MCF 10A (cell line): ENCODE measurements at places on chromosomes 7 and 10.
A peak's percentile ranks its signal among the peaks of the same experiment; 100 is the strongest.

DNA sequence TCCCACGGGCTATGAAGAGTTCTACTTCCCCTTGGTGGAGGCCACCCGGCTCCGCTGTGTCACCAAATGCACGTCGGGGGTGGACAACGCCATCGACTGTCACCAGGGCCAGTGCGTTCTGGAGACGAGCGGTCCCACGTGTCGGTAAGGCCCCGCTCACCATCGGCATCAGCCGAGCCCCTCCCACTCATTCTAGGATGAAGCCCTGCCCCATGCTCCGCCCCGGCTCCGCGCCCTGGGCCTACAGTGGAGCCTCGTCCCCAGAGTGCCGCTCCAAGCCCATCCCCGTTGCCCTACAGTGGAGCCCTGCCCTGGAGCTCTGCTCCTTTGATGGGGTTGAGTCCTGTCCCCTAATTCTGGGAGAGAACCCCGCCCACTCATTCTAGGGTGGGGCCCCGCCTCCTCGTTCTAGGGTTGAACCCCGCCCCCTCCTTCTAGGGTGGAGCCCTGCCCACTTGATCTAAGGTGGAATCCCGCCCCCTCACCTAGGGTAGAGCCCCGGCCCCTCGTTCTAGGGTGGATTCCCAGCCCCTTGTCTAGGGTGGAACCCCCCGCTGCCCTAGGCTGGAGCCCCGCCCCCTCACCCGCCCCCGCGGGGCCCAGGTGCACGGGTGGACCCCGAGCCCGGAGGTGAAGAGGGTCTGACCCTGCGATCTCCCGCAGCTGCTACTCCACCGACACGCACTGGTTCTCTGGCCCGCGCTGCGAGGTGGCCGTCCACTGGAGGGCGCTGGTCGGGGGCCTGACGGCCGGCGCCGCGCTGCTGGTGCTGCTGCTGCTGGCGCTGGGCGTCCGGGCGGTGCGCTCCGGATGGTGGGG is 3.4 kb upstream of the MUC12 start:
- H3K36me3 ChIP-seq = no peaks in the 10 kb centered on the region
- H3K27me3 ChIP-seq = peaks cover 69% of the 10 kb centered on the region
- DNase-seq = peak; percentile 58
- no peak overlapping the region for H3K27ac ChIP-seq
- H3K4me1 ChIP-seq = peaks cover 12% of the 10 kb centered on the region

DNA sequence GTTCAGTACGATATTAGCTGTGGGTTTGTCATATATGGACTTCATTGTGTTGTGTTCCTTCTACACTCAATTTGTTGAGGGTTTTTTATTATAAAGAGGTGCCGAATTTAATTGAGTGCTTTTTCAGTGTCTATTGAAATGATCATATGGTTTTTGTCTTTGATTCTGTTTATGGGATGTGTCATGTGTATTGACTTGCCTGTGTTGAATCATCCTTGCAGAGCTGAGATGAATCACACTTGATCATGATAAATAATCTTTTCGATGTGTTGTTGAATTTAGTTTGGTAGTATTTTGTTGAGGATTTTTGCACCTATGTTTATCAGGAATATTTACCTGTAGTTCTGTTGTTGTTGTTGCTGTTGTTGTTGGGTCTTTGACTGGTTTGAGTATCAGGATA is 39.8 kb downstream of the ATOH7 start:
- H3K4me3 ChIP-seq = no peak overlapping the region
- peaks cover 11% of the 10 kb centered on the region for H3K4me1 ChIP-seq
- peak; percentile 19 for DNase-seq
- H3K27me3 ChIP-seq = no peaks in the 10 kb centered on the region
- peaks cover 5% of the 10 kb centered on the region for H3K36me3 ChIP-seq

DNA sequence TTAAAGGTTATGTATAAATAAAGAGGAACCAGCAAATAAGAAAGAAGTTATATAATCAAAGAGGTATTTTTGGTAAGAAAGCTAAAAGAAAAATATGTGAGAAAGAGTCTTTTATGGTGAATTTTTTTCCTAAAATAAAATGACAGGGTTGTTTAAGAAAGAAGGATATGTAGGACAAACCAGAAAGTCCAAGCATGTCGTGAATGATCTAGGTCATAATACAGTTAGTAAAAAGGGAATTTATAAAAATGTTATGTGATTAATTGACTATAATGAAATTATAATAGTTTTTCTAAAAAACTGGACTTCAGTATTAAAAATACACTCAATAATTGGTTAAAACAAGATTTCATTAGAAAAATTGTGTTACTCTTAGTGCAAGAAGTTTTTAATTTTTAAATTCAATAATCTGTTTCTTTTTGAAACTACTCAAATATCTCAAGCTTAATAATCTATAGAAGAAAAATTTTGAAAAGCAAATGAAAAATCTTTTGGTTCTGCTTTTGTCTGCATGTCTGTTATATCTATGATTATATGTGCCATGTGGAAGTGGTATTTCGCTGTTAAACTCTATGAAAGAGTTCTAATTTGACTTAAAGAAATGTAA is 23.3 kb downstream of the AVL9 start:
- peaks cover 44% of the 10 kb centered on the region for H3K36me3 ChIP-seq
- H3K4me1 ChIP-seq = no peaks in the 10 kb centered on the region
- no peaks in the 10 kb centered on the region for H3K27me3 ChIP-seq
- no peak overlapping the region for H3K27ac ChIP-seq
- H3K4me3 ChIP-seq = no peak overlapping the region

- no peaks in the 10 kb centered on the region for H3K36me3 ChIP-seq
- H3K4me1 ChIP-seq = peaks cover 37% of the 10 kb centered on the region
- H3K27ac ChIP-seq = peak overlapping the region; percentile 65
- no peaks in the 10 kb centered on the region for H3K27me3 ChIP-seq
- DNase-seq = no peak
Measured at GRCh38 chr10:16999665-17000451, 129.8 kb downstream of the CUBN start.

GRCh38 chr7:114663502-114663901 is 248.9 kb downstream of the FOXP2 start:
- H3K27ac ChIP-seq = no peak overlapping the region
- H3K4me3 ChIP-seq = no peak overlapping the region
- H3K4me1 ChIP-seq = no peaks in the 10 kb centered on the region
- DNase-seq = peak; percentile 35

DNA sequence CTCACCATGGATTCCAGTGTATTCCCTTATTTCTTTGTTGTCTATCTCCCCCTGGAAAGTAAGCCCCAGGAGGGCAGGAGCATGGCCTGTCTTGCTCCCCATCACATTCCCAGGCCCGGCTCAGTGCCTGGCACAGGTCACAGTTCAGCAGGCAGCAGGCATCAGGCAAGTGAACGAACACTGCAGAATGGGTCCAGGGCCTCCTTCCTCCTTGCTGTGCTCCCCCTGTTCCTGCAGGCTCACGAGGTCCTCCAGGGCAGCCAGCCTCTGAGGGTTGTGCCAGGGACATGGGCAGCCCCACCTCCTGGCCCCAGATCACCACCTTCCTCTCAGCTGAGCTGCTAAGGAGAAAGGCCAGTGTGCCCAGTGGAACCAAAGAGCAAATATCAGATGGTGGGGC is 41.8 kb downstream of the PDLIM1 start:
- H3K36me3 ChIP-seq = peaks cover 55% of the 10 kb centered on the region
- no peak overlapping the region for H3K27ac ChIP-seq
- H3K4me3 ChIP-seq = no peak overlapping the region
- H3K4me1 ChIP-seq = peaks cover 27% of the 10 kb centered on the region
- H3K27me3 ChIP-seq = no peaks in the 10 kb centered on the region
- no peak for DNase-seq
